NCI-H2171 treated with DMSO at 0.1 percent for 48 hours (cell line): ENCODE measurements at places on chromosomes 5 and 9.

DNA sequence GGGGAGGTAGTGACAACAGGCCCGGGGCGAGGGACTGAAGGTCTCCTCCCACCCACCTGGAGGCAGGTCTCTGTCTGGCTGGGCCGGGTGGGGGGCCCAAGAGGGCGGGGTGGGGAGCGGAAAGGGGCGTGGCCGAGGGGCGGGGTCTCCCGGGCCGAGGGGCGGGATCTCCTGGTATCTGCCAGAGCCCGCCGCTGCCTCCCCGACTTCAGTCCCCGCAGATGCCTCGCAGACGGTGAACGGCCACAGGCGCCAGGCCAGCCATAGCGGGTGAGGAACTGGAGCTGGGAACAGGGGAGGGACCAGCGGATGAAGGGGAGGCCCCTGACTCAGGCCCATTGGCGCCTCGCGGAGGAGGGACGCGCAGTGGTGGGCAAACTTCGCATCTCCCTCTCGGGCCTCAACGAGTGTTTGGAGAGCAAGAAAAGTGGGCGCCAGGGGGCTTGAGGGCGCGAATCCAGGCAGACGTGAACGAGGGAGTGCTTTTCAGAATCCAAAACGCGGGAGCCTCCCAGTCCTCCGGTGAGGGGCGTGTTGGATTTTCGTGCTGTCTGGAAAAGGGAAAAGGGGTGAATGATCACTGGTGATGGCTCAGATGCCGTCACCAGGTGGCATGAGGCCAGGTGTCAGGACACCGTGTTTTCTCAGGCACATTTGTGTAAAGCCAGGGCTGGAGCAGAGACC lies at the start of gene ADGRD2:
Gene ADGRD2, plus strand, starts transcription at position 211 of the 684 bp plus-strand sequence. CDS start 1,216 bp downstream, outside the sequence.
- peak; percentile 59 for DNase-seq

GRCh38 chr5:78765116-78765515 lies 116.5 kb upstream of the LHFPL2 start:
- no peak for DNase-seq

DNA sequence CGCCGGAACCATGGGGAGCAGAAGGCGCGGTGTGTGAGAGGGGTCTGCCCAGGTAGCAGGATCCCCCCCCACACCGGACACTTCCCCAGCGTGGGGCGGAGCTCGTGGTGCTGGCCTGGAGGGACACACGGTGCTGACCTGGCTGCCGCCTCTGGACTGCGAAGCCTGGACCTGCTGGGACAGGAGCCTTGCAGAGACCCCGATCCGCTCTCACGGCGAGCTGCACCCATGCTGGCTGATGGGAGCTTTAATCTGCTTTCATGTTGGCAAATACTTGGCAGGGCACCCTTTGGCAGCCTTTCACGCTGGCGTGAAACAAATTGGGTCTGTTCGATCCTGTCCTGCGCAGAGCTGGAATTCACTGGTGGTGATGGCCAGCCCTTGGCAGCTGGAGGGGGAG lies 7.4 kb downstream of the NKD2 start:
- DNase-seq: no peak

- DNase-seq: no peak
Measured at GRCh38 chr9:70044490-70045307, 1.1 kb downstream of the MAMDC2 start.

- no peak for DNase-seq
Measured at GRCh38 chr9:137678202-137678601, 59.4 kb downstream of the EHMT1 start.

DNA sequence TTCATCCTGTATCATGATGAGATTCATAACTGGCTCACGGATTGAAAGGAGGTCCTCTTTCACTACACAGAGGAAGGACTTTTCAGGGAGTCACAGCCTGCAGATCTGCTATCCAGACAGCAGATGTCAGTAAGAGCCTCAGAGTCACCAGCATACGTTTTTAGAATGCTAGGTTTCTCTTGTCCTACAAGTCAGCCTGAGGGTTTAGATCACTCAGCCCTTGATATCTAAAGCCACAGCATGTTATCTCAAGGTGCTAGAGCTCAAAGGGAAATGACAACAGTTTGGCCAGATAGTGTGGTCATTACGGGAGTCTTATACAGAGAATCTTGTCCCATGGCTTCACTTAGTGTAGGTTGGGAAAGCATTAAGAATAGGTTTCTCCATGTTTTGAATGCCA lies 30.9 kb upstream of the SLC46A2 start:
- DNase-seq: peak; percentile 44

DNA sequence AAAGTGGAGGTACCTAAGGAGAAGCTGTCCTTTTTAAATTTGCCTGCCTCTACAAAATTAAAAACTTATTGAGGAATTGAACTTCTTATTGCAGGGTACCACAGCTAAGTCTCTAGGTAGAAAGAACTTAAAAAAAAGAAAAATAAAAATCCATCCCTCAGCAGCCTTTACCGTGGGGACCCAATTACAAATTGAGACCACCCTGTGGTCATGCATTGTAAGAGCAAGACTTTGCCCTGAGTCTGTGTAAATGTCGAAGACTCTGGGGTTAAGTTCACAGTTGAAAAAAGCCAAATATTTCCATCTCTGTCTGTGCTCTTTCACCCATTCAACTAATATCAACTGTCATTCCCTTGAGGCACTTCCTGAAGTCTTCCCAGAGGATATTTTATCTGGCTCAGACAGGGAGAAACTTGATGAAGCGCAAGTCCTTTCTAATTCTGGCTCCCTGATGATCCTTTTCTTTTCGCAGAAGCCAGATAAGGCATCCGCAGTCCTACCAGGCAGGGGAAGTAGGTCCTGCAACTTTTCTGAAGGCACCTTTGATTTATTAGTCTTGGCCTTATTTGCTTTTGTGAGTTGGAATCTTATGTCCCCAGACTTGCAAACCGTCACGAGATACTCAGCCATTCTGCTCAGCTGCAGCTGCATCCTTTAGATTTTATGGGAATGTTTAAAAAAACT lies 323.8 kb upstream of the WWC1 start:
- peak; percentile 9 for DNase-seq

DNA sequence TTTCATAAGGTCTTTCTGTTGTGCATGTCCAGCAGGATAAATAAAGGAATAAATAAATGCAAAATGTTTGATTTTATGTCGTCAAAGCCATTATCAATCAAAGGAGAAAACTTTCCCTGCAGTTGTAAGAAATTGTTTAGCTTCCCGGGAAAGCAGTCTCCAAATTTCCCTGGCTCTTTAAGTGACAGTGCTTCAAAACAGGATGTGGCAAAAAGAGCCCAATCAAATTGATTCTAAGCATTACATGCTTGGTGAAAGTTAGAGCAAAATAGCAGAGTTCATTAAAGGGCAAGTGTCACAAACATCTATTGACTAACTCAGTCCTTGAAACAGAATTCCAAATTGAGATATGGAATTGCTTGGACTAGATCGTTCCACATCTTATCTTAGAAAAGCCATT lies 704.1 kb downstream of the PRELID2 start:
- no peak for DNase-seq

DNA sequence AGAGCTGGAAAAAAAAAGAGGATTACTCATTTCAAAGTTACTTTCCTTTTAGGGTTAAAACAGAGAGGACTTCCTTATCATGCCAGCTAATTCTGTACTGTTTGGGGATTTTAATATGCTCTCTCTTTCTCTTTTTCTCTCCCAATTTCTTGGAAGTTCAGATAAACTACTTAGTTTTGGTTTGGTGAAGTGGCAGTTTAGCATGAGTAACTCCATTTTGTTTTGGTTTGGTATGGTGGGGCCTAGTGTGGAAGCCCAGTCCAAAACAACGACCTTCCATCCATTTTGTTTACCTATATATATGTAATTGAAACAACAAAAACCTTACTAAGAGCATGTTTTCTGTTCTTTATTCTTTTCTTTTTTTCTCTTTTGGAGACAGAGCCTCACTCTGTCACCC lies 3.7 kb upstream of the BSPRY start:
- DNase-seq: no peak

- DNase-seq: peak; percentile 76
Measured at GRCh38 chr9:131418143-131419025, 24.5 kb downstream of the PRRC2B start.

DNA sequence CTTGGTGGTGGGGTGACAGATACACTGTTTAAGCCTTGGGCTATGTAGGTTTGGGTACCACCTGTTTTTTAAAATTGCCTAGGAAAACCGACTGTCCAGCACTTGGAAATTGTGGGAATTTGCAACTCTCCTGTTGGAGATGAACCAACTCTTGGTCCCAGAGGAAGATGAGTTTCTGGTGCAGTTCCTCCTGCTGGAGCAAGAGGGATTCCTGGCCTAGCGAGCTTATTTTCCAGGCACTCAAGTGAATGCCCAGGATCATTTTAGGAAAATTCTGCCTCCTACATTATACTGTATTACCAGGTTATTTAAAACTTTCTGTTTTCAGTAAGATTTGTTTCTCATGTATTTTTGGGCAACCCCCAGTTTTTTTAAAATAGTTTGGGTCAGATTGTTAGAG lies 33.7 kb downstream of the AP3S1 start:
- no peak for DNase-seq

- no peak for DNase-seq
Measured at GRCh38 chr9:127162046-127162863, 39.8 kb upstream of the ANGPTL2 start.

GRCh38 chr5:57422993-57423392 lies 59.6 kb downstream of the ACTBL2 start:
- DNase-seq: no peak

GRCh38 chr5:35384658-35385057 lies 154.4 kb upstream of the PRLR start:
- no peak for DNase-seq

- DNase-seq: peak; percentile 48
Measured at GRCh38 chr5:77990020-77990419, 213.9 kb upstream of the TBCA start.

DNA sequence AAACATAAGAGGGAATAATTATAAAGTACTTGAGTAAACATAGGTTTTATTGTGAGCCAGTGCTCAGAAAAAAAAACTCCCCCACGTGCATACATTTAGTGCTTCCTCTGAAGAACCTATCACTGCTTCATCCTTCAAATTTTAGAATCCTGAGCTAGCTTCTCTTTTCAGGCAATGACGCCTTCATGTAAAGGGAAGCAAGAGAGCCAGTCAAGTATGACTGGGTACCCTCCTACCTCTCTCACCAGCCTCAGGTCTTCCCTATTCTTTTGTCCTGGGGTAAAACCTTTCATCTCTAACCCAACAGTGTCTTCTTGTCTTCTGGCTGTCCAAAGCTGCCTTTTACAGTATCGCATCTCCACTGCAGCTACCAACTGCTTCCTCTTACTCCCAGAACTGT lies 32.0 kb downstream of the PLPP1 start:
- DNase-seq: no peak

DNA sequence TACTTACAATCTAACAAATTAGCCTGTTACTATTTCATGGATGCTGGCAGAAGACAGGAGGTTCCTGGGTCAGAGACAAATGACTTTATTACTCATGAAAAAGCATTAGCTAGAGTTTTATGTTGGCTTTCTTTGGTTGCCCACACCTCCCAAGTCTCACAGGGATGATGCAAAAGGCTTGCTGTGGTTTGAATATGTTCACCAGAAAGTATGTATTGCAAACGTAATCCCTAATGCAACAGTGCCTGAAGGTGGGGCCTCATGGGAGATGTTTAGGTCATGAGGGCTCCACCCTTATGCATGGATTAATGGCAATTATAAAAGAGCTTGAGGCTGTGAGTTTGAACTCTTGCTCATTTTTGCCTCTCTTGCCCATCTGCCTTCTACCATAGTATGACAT lies 28.5 kb downstream of the DPYSL3 start:
- no peak for DNase-seq

DNA sequence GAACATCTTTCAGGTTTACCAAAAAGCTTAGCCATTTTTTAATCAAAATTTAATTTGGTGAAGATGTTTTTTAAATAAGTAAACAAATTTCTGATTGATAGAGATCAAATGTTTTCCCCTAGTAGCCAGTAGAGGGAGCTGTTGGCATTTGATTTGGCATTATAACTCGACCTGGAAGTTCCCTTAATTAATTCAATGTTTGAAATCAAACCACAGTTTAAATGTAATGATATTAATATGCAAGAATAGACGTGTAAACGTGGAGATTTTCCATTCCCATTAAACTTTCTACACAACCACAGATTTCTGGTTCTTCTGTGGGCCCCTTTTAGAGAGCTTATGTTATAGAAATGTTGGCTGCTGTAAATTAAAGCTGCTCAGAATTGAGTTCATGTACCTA lies 148.1 kb upstream of the MPDZ start:
- peak; percentile 62 for DNase-seq

DNA sequence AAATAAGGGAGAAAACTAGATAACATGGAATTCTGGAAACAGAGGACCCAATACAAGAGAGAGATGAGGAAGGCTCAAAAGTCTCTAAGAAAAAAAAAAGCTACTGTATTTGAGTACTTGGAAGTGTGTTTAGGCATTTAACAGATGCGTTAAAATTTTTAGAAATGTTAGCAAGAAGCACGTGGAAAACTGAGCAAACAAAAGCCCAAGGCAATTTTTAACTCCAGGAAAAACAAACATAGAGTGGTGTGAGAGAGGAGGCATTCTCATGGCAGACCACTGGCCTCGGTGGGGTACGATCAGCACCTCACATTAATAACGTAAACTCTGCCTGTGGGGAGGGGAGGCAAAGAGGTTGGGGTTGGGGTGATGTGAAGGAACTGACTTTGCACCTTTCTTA lies 321.4 kb downstream of the GADD45G start:
- DNase-seq: no peak

- DNase-seq: peak; percentile 26
Measured at GRCh38 chr5:102294886-102295395, 1.1 kb downstream of the SLCO4C1 start.

- no peak for DNase-seq
Measured at GRCh38 chr9:7245976-7246580, 488.3 kb downstream of the KDM4C start.

DNA sequence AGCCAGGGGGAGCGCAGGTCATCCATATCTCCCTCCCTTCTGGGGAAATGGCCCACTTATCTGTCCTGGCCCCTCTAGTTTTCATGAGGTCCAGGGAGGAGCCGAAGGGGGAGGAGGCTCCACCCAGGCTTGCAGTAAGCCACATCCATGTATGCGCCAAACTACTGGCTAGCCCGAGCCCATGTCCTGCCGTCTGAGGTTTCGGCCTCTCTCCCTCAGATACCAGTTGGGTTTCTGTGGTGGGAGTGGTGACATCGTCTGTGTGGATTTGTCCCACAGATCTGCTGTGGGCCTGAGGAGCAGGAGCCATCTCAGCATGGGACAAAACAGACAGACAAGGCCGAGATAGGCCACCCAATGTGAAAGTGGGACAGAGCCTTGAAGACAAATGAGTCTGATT lies 78.3 kb upstream of the ORM1 start:
- no peak for DNase-seq

DNA sequence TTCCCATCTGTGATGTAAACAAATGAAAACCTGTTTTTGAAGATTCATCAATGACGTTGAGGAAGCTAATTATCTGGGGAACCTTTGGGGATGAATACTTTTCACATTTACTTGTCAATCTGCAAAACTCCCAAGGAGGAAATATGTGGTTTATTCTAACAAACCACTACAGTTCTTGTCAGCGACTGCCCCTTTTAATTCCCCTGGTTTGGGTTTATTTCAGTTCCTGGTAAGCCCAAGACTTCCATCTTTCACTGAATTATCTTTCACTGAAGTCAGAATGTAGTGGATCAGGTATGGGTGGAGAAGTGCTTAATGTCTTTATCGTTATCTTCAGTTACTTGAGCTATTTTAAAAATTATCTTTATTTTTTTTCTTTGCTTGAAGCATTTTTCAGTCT lies 40.2 kb downstream of the TLR4 start:
- no peak for DNase-seq
